WTC11 (cell line): ENCODE measurements at places on chromosomes 16 and 17. TPM values are rescaled to one million over a fixed set of nuclear protein-coding genes. Genes with fewer than 3 reads are reported as not detected.

NXPH3 gene
- total RNA-seq, result 2.3 to 3.4 TPM (median 2.4 TPM) in 3 replicates

ADCY7 gene
- total RNA-seq, result 5.9 to 8.0 TPM (median 6.6 TPM) in 3 replicates

TP53TG3F gene
- not detected in 3 replicates for total RNA-seq

CCDC144A gene
- total RNA-seq, result 1.6 to 2.6 TPM (median 2.6 TPM) in 3 replicates

CCDC200 gene
- total RNA-seq, result not detected in 3 replicates

SLC12A3 gene
- 0.05 to 0.09 TPM in 2 of 3 replicates, not detected in the other for total RNA-seq

SLC25A39 gene
- total RNA-seq, result 254 to 271 TPM (median 268 TPM) in 3 replicates

CLEC3A gene
- total RNA-seq, result not detected in 3 replicates

GRCh38 chr17:10673312-10673711, 16.2 kb upstream of the MYH3 start:
- DNase-seq, result no peak

DNA sequence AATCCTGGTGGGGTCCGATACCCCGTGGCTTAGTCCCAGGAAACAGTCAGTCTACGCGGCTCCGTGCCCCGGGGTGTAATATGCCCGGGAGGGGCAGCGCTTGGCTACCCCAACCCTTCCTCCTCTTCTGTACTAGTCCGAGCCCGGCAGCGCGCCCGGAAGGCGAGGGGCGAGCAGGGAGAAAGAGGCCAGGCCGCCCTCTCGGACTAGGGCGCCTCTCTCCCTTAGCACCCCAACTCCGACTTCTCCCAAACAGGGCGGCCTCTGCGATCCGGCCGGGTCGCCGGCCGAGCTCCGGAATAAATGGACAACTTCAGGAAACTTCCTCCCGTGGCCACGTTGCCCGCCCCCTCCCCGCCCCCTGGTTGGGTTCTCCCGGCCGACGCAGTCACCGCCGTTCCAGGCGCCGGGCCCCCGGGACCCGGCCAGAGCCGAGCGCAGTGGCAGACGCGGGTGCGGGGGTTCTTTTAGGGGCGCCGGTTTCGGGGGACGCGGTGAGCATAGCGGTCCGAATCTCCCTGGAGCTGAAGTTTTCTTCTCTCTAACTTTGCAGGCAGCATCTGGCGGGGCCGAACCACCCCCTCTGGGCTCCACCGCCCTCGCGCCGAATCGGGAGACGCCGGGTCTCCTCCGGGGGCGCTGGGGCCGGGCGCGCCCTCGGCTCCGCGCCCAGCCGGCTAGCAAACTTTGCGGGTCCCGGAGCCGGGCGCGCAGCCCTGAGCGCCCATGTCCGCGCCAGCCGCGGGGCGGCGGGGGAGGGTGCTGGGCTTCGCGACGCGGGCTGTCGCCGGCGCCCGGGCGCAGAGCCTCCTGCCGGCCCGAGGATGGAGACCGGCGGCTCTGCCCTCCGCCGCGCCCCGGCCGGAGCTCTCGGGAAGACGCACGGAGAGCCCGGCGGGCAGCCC, at the start of gene SDK2:
SDK2 (minus strand) TSS at position 301 of the 905 bp plus-strand sequence. CDS start 357 bp downstream, outside the sequence.
- no peak for DNase-seq

DNA sequence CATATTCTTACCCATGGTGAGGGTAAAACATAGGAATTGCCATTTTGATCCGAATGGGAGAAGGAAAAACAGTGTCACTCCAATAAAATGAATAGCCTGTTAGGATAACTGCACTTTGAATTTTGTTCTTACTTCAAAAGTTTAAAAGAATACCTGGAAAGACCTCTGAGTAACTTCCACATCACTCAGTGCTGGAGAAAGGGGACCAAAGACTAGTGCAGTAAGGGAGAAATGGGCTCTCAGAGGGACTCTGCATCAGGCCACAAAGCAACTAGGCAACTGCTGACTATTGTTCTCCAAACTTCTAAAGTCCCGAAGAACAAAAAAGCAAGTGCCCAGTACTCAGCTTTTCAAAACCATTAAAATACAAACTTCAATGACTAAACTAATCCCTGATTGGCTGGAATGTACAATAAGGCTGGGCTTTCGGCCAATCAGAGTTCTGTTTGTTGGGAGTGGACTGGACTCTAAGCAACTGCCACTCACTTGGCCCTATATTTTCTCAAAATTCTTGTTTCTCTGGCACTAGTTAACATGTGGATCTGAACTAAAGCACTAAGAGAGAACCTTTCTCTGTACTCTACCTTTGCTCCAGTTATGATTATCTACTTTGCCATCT, 6.2 kb downstream of the DNAJC7 start:
- DNase-seq, result no peak

GRCh38 chr16:73056448-73056847, 8.5 kb upstream of the ZFHX3 start:
- no peak for DNase-seq

DNA sequence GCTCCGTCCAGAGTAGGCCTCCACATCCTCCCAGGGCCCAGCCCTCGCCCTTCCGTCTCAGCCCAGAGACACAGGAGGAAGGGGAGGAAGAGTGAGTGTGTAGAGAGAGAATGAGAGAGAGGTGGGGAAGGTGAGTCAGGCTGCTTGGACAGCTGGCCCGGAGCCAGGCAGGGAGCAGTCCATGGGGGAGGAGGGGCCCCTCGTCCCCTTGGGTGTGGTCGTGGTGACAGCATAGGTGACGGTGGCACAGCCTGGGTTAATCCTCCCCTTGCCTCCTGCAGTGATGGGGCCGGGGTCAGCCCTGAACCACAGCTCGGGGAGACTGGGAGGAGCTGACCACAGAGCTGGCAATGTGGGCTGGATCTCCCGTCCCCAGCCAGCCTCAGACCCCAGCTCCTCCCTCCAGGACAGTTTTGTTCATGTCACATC, 36.5 kb downstream of the FA2H start:
- no peak for DNase-seq

GRCh38 chr17:63714550-63715277, 14.8 kb upstream of the LIMD2 start:
- no peak for DNase-seq

GRCh38 chr17:82392209-82392920, 20.8 kb downstream of the UTS2R start:
- DNase-seq, result no peak

DNA sequence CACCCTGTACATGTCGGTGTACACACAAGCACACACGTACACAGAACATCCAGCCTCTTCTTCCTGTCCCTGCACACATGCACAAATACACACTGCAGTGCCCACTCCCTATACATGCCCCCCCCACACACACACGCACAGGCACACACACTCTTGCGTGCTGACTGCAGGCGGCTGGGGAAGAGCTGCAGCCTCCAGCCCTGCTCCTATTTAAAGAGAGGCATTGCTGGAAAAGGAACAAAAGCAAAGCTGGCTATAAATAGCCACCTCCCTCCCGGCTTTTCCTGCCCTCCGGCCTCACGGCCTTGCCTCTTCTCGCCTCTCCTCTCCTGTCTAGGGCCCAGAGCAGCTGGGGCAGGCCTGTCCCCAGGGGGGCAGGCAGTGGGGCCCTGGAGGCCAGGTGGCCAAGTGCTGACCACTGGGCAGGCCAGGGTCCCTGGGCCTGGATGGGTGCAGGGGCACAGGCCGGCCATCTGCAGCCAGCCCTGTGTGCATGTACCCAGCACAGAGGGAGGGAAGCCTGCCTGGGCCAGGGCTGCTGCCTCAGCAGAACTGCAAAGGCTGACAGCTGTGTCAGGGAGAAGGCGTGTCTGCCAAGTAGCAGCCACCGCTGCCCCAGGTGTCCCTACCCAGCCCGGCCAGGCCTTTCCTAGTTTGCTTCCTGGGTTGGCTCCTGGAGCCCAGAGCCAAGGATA, 25.4 kb downstream of the RTN4RL1 start:
- DNase-seq, result peak; percentile 38

GRCh38 chr16:29712809-29713208, 33.0 kb downstream of the C16orf54 start:
- no peak for DNase-seq

DNA sequence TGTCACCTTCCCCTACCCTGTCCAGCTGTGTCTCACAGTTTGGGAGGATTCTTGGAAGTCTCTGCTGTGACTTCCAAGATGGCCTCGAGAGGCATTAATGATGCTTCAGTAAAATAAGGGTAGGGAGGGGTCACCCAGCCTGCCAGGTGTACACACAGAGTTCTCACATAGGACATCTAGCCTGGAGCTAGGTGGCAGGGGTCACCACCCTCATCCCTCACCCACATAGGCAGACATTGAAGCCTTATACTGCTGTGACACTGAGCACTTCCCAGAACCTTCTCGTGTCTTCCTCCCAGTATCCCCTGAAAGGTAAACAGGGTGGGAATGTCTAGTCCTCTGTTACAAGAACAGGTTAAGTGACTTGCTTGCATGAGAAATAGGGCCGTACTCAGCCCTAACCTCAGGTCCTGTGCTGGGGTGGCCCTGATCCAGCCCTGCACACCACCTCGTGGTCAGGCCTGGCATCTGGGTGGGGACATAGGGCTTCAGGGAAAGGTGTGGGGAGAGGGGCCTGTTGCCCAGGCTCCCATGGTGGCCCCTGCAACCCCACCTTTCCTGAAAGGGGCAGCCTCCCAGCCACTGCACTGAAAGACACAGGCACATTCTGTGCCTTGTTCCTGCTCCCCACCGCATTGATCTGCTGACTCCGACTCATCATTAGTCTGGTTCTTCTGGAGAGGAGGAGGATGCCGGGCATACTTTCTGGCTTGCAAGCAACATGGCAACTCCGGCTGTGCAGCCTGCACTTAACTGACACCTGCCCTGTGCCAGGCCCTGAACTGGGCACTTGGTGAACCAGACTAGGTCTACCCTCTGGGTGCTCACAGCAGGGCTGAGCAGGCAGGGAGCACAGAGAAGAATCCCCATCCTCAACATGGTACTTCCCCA, 3.6 kb upstream of the MMP15 start:
- no peak for DNase-seq

- no peak for DNase-seq
Measured at GRCh38 chr17:58734040-58734439, 21.6 kb upstream of the PPM1E start.

DNA sequence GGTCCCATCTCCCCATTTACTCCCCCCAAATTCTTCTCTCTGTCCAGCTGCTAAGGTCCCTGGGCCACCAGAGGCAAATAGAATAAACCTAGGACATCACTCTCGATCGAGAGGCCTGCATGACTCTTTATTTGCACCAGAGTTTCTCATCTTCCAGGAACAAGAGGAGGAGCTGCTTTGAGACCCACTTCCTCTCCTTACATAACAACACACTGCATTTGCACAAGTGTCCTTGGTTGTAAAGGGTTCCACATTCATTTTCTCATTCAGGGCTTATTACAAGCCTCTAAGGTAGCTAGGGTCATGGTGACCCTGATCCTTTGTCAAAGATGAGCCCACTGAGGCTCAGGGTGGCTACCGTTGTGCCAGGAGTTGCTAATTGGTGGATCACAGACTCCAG, 38.1 kb upstream of the RHOT1 start:
- DNase-seq, result no peak

DNA sequence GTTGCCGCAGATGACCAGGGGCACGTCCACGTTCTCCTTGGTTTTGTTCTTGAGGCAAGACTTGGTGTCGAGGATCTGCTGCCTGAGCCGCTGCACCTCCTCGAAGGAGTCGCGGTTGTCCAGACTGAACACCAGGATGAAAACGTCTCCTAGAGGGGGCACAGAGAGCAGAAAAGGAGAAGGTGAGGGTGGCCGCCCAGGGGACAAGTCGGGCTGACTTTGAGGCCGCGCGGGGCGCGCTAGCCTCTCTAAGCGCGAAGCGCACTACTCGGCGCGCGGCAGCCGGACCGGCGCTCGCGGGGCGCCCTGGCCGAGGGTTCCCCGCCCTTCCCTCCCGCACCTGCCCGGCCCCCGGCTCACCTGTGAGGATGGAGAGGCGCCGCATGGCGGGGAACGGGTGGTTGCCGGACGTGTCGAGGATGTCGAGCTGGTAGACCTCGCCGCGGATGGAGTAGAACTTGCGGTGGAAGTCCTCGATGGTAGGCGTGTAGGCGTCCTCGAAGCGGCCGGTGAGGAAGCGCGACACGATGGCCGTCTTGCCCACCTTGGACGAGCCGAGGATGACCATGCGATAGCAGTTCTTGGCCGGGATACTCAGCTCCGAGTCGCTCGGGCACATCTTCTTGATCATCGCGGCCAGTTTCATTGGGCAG, 533 bp downstream of the RASD1 start:
- peak; percentile 53 for DNase-seq

GRCh38 chr17:29116804-29117753, 63.1 kb downstream of the MYO18A start:
- DNase-seq, result peak; percentile 93

DNA sequence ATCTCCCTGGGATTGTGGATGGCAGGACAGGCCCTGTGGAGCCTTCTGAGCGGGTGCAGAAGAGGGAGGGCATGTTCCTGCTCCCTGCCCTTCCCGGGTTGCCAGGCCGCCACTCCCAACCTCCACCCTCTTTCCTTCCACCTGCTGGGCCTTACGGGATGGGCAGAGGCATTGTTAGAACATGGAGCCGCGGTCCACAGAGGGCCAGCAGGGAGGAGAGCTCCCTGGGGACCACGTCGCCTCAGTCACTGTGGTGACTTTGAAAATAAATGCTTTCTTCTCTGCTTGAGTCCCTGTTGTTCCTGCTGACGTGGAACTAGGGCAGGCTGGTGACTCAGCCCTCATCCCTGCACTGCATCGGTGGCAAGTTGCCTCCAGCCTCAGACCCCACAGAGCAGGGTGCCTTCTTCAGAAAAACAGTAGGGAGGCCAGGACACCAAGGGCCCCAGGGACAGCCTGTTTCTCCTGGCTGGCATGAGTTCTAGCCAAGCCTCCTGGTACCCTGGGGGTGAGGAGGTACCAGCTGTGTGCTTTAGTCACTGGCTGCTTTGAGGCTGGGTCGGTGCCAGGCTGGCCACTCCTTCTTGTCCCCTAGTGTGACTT, 224.9 kb downstream of the SEC14L1 start:
- peak; percentile 2 for DNase-seq
